NCI-H2107 (cell line): ENCODE measurements at places on chromosomes 7 and 10.

DNA sequence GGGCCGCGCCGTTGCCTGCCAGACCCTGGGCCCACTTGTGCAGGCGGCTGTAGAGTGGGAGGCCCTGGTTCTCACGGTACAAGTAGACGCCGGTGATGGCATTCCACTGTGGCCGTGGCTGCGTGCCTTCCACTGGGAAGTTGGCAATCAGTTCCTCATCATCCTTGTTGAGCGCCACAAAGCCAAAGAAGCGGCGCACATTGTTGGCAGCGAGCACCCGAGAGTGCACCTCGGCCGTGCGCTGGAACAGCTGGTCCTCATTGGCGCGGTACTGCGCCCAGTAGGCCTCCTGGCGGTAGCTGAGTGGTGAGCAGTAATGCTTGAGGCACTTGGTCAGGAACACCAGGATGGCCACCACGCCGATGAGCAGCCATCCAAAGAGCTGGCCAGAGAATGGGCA lies 5.0 kb downstream of the CALHM2 start:
- DNase-seq: no peak

GRCh38 chr10:116961406-116962251 lies 43.4 kb downstream of the SHTN1 start:
- no peak for DNase-seq

- no peak for DNase-seq
Observed at GRCh38 chr7:101768280-101768679, 49.1 kb upstream of the CUX1 start.

- DNase-seq: no peak
Observed at GRCh38 chr10:50577681-50578350, 45.9 kb downstream of the SGMS1 start.

DNA sequence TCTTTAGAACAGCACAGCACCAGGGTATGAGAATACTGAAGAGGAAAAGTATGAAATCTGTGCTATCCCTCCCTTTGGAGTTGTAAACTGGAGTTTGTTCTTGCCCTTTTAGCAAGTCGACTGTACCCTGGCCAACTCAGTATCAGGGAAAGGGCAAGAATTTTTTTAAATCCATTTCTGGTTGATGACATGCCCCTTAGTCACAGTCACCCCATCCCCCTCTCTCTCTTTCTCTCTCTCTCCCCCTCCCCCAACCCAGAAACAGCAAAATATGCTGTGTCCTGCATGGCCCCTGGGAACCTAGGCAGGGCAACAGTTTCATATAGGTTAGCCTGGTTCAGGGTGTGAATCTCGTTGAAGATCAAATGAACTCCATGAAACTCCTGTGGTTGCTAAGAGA lies 177.7 kb upstream of the ADO start:
- DNase-seq: no peak

DNA sequence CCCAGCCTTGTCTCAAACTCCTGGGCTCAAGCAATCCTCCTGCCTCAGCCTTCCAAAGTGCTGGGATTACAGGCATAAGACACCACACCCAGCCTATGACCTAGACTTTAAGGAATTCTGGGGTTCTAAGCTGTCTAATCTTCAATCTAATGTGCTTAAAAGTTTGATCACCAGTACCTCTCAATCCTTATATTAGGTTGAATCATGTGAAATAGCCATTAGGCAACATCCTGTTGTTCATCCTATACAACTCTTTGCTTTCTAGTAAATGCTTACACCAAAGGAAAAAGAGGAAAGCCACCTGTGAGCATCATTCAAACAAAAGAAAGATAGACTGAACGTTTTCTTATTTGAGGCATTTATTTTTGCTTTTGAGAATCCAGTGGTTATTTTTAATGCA lies 56.0 kb downstream of the ATOH7 start:
- no peak for DNase-seq

- DNase-seq: no peak
Observed at GRCh38 chr10:60069311-60069710, 163.0 kb upstream of the CCDC6 start.

DNA sequence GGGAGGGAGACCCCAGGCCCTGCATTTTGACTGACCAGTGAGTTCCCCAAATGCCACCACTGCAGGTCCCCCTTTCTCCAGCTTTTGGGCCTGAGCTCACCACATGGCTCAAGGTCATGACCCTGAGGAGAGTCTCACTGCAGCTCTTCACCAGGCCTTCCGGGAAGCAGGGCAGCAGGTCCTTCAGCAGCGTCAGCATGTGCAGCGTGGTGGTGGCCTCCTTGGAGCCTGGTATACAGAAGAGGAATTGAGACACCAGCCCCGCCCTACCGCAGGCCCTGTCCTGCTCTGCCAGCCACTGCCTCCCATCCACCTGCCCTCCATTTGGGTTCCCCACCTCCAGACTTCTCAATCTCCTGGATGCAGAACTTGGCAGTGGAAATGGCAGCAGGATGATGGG lies 13.0 kb downstream of the RRP12 start:
- DNase-seq: no peak

DNA sequence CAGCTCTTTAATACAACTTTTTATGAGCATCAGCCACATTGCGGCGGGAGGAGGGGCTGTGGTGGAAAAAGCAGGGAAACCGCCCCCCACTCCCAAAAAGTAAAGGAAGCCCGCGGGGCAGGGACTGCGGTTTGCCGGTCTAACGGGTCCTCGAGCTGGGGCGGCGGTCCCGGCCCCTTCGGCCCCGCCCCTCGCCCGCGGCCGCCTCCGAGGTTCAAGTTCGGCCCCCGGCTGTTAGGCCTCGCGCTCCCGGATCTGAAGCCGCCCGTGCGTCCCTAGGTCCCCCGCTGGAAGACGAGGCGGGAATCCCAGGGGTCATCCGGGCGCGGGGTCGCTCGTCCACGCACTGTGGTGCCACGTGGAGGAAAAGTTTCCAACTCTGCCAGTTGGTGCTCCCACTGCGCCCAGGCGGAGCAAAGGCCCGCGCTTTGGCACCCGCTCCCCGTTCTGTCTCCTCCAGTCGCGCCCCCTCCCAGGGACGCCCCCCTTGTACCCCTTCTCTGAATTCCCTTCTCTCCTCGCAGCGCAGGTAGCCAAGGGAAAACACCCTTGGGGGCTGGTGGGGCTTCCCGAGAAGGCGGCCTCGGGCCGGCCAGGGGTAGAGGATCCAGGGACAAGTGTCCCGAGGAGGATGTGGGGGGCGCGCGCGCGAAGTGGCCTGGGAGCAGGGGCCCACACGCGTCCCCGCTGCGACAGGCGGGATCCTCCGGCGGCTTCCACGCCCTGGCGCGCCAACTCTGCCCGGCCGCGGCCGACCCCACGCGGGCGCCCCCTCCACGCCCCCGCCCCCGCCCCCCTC lies 798 bp upstream of the AUTS2 start:
- no peak for DNase-seq

GRCh38 chr7:46432708-46433107 lies 511.6 kb upstream of the IGFBP3 start:
- DNase-seq: no peak

- DNase-seq: no peak
Observed at GRCh38 chr10:17516376-17516775, 62.0 kb upstream of the ST8SIA6 start.

DNA sequence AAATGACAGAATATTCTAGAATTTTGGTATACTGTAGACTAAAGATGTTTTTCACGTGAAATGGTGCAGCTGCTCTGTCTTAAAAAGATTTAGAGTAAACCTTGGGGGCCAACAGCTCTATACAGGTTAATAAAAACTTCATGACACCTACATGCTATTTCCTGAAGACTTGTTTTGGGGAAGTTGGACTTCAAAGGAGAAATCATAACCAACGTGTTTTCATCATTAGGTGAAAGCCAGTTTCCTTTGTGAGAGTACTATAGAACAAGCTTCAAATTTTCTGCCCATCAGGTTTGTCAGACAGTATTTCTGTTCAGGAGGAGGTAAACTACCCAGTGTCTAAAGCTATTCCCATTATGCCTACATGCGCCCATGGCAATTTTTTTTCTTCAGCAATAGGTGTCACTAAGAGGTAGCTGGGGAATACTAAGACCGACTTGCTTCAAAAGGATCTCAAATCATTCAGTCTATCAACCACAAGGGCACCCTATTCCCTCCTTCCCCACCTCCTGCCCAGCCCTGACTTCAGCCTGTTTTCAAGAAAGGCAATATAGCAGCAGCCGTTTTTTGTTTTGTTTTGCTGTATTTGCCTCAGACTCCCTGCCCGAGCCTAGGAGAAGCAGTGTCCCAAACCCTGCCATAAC lies 237.3 kb upstream of the SP8 start:
- DNase-seq: no peak

DNA sequence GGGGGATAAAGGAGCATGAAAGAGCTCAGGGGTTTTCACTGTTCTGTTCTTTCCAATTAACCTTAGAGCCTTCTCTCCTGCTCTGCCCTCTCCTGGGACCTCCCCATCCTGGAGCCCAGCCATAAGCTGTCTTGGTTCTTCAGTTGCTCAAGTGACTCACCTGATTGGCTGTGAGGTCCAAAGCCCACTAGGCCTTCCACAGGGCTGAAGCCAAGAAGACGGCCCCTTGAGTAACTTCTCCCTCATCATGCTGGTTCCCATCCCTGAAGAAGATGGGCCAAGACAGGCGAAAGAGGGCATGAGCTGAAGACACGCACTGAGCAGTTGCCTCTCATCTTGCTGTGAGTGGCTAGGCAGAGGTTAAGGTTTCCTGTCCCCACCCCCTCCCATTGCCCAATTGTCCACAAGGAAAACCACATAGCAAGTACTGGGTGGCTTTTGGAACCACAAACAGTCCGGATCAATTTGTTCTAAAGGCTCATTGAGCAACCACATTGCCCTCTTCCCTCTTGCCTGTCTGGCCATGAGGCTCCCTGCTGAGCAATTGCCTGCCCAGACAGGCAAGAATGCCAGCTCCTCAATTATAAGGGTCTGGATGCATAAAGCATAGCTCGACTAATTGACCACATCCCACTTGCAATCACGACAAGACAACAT lies 43.9 kb upstream of the GPAM start:
- DNase-seq: no peak

DNA sequence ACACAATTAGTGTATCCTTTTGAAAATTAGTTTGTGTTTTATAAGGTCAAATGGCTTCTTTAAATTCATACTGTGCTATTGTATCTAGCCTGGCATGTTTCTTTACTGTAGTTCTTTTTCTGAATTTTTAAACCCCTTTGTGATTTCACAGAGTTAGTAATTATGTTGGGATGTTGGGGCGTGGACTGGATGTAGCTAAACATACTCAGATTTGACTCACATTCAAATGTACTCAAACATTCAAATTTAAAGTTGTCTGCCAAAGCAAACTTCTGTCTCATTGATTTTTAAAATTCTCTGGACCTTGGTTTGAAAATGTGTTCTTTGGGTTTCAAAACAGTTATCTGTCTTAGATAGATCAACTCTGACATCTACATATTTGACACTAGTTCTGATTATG lies 7.2 kb upstream of the NRP1 start:
- DNase-seq: no peak

DNA sequence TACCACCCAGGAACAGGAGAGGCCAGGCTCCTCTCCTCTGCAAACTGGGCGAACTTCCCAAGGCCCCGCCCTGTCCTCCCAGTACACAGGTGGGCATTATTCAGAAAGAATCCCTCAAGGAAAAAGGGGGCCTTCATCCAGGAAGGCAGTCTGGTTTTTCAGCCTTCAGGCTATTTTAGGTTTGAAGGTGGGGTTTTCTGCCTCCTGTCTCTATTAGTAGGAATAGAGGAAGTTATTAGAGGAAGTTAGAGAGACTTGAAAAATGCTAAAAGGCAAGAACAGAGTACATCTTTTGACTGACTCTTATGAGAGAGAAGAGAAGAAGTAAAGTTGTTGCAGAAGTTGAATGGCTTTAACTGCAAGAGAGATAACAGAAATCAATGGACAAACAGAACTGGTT lies 250.9 kb upstream of the SORCS1 start:
- DNase-seq: no peak

GRCh38 chr7:101880282-101881054 lies 63.0 kb downstream of the CUX1 start:
- DNase-seq: no peak

GRCh38 chr10:78960316-78960800 lies 108.4 kb upstream of the ZMIZ1 start:
- DNase-seq: no peak

GRCh38 chr7:16114633-16115032 lies 306.7 kb downstream of the CRPPA start:
- no peak for DNase-seq

GRCh38 chr7:135771961-135772638 lies 23.5 kb upstream of the FAM180A start:
- DNase-seq: no peak

DNA sequence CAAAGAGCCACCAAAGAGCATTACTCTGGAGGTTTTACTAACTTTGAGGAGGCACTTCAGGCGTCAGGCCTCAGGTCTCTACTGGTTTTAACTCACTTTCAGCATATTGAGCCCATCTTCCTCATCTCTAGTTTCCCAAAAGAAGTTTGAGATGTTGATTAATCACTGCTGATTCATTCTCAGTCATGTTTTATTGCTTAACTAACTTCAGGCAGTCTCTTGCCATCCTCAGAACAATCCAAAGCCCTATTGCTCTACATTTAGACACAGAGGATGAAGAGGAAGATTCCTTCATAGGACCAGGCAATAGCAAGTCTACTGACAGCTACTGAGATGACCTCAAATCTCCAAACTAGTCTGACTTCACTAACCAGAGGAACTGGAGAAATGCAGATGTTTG lies 39.1 kb upstream of the BET1 start:
- DNase-seq: no peak

DNA sequence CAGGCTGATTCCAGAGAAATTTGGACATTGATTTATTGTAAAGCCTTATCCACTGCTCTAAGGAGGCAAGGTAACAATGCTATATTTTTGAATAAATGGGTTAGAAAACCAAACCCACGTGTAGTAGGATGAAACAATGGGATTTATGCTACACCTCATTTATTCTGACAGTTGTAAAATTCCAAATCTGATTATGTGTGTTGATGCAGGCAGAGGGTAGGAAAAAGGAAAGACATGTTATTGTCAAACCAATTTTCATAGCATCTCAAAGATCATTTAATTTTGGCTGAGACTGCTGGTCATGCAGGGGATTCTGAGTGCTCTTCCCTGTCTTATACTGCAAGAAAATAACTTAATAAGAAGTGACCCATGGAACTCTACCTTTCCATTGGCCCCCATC lies 1219.9 kb upstream of the SORCS1 start:
- no peak for DNase-seq

DNA sequence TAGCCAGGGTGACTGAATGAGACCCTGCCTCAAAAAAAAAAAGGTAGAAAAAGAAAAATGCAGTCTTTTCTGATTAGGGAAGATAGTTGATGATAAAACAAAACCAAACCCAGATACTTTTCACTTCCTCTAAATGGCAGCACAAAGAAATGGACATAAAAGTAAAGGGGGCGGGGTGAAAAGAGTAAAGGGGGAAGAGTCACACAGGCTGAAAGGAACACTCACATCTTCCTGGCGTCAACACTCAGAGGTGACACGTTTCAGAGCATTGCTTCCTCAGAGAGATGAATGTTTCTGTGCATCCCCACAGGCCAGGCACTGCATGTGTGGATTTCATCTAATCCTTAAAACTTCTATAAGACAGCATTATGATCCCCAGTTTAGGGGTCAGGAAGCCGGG lies 81.2 kb downstream of the HIPK2 start:
- DNase-seq: no peak

- DNase-seq: no peak
Observed at GRCh38 chr7:35513195-35513594, 181.7 kb downstream of the HERPUD2 start.

GRCh38 chr7:137981668-137982067 lies 20.2 kb downstream of the CREB3L2 start:
- DNase-seq: no peak
